ENCODE measurements at places on chromosomes 1 and 21.

GRCh38 chr1:46302641-46303037 lies 777 bp downstream of the LRRC41 start:
- DNase-seq, result no peak

- DNase-seq, result no peak
Observed at GRCh38 chr1:84598846-84599741, 24.9 kb upstream of the CTBS start.

- no peak for DNase-seq
Observed at GRCh38 chr1:23194119-23194984, 22.9 kb downstream of the HTR1D start.

DNA sequence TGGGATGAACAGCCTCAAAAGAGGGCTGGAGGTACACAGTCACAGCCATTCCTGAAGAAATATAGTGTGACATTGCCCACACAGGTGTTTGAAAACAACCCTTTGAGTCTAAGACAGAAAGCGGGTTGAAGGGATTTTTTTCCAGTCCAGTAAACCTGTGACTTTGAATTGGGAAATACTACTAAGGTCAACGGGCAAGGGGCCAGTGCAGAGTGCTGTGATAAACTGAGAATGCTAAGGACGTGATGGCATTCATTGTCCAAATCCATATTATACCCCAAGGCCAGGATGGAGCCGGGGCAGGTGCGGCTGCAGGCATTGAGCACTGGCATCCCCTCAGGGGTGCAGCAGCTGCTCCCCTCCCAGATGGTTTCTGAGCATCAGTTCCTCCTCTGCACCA lies 36.6 kb downstream of the KIAA0040 start:
- no peak for DNase-seq

GRCh38 chr1:31752952-31753475 lies 11.1 kb downstream of the ADGRB2 start:
- no peak for DNase-seq

DNA sequence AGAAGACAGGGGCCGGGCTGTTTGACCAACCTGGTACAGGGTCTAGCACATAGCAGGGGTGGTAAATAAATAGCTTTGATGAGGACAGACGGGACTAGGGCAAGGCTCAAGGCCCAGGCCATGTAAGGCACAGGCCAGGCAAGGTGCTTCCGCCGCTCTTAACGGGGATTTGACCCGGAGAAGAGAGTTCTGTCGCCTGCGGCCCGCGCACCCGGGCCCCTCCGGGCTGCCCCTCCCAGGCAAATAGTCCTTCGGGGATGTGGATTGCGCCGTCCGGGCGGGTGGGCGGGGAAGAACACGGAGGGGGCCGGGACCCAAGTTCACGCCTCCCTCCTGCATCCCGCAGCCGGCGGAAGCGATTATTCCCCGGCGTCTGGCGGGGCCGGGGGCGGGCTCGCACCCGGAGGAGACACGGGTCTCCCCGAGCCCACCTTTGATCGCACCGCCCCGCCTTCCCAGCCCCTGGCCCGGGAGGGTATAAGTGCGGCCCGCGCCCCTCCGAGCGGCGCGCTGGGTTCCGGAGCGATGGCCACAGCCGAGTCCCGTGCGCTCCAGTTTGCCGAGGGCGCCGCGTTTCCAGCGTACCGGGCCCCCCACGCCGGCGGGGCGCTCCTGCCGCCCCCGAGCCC lies at the start of gene MIXL1:
MIXL1 (plus strand) TSS at position 508 of the 629 bp plus-strand sequence; CDS start at position 526, 18 bp downstream.
- no peak for DNase-seq
